ENCODE measurements at places on chromosomes 7 and 10. TPM values are rescaled to one million over a fixed set of nuclear protein-coding genes. Genes with fewer than 3 reads are reported as not detected.

Gene TSPAN13
- 37.2 TPM for total RNA-seq

Gene EZH2
- total RNA-seq = 8.0 TPM

Gene SCIN
- total RNA-seq = 0.17 TPM

Gene ADAM12
- total RNA-seq = 0.54 TPM

Gene PAX4
- not detected for total RNA-seq

Gene ADCY1
- 0.86 TPM for total RNA-seq
